ENCODE measurements at places on chromosomes 1 and 21. TPM values are rescaled to one million over a fixed set of nuclear protein-coding genes. Genes with fewer than 3 reads are reported as not detected.

The HMGCL gene
- total RNA-seq: 30.0 TPM

The SHE gene
- total RNA-seq: 79.3 TPM

The RGS4 gene
- 15.2 TPM for total RNA-seq

DNA sequence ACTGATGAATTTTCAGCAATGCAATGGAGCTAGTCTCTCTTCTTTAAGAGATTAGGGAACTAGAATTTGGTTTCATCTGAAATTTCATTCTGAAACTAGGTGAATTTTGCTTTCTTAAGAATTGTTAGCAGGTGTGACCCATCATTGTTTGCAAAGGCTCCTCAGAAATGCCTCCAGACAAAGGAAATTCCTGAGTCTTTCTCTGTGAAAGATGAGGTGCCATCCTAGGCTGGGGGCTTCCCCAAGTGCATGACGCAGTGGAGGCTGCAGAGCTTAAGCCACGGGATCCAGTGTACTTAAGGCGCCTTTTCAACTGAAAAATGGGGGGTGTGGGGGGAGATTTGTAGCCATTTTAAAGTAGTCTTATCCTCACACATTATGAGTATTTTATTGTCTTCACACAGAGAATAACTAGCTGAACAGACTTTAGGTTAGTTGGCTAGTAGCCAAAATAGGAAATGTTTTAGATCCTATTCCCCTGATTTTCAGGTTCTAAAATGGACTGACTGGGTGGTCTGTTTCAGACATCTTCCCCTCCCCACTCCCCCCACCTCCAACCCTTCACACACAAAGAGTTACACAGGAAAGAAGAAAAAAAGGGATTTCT lies 202.0 kb downstream of the NFIA start:
- H3K27ac ChIP-seq: peak overlapping the region; percentile 48
- peaks cover 49% of the 10 kb centered on the region for H3K4me1 ChIP-seq
- no peak for DNase-seq

The KRTAP7-1 gene
- not detected for total RNA-seq

- peaks cover 9% of the 10 kb centered on the region for H3K4me1 ChIP-seq
- no peak overlapping the region for H3K27ac ChIP-seq
- H3K36me3 ChIP-seq: peaks cover 7% of the 10 kb centered on the region
- H3K27me3 ChIP-seq: peaks cover 2% of the 10 kb centered on the region
- no peak overlapping the region for H3K4me3 ChIP-seq
Measured at GRCh38 chr1:205994346-205994745, 8.8 kb downstream of the RAB7B start.

- peaks cover 9% of the 10 kb centered on the region for H3K36me3 ChIP-seq
- no peak within 1 kb of the TSS for H3K27ac ChIP-seq
- H3K4me1 ChIP-seq: peaks cover 4% of the 10 kb centered on the region
- H3K4me3 ChIP-seq: no peak within 1 kb of the TSS
Measured at GRCh38 chr1:156816561-156817328, at the start of gene SH2D2A. TSS of gene SH2D2A (minus strand) at chr1:156816848. CDS start at chr1:156816708, 140 bp downstream.

DNA sequence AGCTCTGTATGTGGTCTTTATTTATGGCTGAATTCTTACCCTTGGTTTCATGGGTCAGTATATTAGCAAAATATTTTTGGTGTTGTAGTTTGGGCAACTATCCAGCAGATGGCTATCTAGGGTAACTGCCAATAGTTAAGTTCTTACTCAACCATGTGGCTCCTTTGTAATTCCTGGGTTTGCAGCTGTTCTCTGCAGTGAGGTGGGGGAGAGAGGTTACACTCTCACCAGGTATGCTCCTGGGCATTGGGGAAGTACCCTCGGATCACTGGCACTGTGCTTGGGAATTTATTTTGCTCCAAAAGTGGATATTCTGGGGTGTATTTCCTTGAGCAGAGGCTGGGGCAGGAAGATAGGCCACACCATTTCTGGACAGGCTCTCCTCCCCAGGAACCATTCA lies 436.7 kb upstream of the TMPRSS15 start:
- no peaks in the 10 kb centered on the region for H3K4me1 ChIP-seq
- no peak overlapping the region for H3K4me3 ChIP-seq
- no peak overlapping the region for H3K27ac ChIP-seq
- no peaks in the 10 kb centered on the region for H3K36me3 ChIP-seq

The C1QTNF12 gene
- 0.69 TPM for total RNA-seq

The ADCY10 gene
- total RNA-seq: 0.31 TPM

GRCh38 chr1:42747125-42747524 lies 7.1 kb upstream of the CLDN19 start:
- H3K27ac ChIP-seq: no peak overlapping the region
- H3K27me3 ChIP-seq: peaks cover 6% of the 10 kb centered on the region
- H3K4me3 ChIP-seq: no peak overlapping the region
- peaks cover 50% of the 10 kb centered on the region for H3K36me3 ChIP-seq

DNA sequence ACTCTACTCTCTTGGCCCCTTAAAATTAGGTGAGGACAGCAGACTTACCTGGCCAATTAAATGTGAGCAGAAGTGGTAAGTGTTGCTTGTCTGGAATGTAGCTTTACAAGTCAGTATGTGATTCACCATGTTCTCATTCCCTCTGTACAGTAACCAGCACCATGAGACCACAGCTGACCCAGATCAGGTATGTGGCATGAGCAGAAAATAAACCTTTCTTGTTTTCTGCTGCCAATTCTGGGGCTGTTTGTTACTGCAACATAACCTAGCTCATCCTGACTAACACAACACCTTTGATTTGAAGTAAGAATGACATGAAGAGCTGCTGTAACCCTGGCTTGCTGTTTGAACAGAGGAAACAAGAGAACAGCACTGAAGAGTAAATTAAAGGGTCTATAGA lies 24.9 kb downstream of the ITPKB start:
- no peak for DNase-seq
- peaks cover 32% of the 10 kb centered on the region for H3K36me3 ChIP-seq
- peaks cover 49% of the 10 kb centered on the region for H3K4me1 ChIP-seq
- no peak overlapping the region for H3K27ac ChIP-seq
- peaks cover 9% of the 10 kb centered on the region for H3K27me3 ChIP-seq

The GCSAML gene
- total RNA-seq: 0.23 TPM

GRCh38 chr1:240058049-240058448 lies 33.6 kb upstream of the FMN2 start:
- H3K36me3 ChIP-seq: no peaks in the 10 kb centered on the region
- DNase-seq: no peak
- H3K27ac ChIP-seq: no peak overlapping the region
- H3K4me1 ChIP-seq: no peaks in the 10 kb centered on the region
- no peak overlapping the region for H3K4me3 ChIP-seq
- H3K27me3 ChIP-seq: peaks cover 3% of the 10 kb centered on the region

The TNFAIP8L2 gene
- 1.6 TPM for total RNA-seq

DNA sequence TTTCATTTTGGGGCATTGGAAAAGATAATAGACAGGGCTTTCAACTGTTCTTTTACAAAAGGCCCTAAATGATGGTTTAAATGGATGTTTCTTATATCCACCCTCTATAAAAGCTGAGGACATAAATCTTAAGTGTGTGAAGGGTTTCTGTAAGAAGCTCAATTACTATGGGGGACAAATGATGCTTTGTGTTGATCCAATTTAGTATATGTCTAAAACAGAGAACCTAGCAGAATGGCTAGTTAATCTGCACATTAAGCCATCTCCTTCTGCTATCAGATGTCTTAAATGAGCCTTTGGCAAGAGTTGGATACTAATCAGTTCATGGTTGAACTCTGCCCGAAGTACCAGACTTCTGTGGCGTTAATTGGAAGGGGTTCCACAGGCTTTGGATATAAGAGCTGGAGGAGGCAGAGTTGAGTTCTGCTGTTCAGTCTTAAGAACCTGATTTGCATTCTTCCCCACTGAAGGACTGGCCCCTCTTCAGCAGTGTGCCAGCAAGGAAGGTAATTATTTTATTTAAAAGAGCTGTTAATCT lies 43.1 kb downstream of the PTGFRN start:
- no peaks in the 10 kb centered on the region for H3K27me3 ChIP-seq
- peaks cover 6% of the 10 kb centered on the region for H3K4me1 ChIP-seq
- no peak overlapping the region for H3K4me3 ChIP-seq

GRCh38 chr1:2840036-2840809 lies 38.7 kb upstream of the TTC34 start:
- H3K36me3 ChIP-seq: no peaks in the 10 kb centered on the region
- no peak overlapping the region for H3K27ac ChIP-seq
- peak; percentile 18 for DNase-seq
- H3K4me3 ChIP-seq: no peak overlapping the region
- peaks cover 1% of the 10 kb centered on the region for H3K27me3 ChIP-seq

The PPIAL4G gene
- 0.08 TPM for total RNA-seq

The OR10J1 gene
- total RNA-seq: not detected

DNA sequence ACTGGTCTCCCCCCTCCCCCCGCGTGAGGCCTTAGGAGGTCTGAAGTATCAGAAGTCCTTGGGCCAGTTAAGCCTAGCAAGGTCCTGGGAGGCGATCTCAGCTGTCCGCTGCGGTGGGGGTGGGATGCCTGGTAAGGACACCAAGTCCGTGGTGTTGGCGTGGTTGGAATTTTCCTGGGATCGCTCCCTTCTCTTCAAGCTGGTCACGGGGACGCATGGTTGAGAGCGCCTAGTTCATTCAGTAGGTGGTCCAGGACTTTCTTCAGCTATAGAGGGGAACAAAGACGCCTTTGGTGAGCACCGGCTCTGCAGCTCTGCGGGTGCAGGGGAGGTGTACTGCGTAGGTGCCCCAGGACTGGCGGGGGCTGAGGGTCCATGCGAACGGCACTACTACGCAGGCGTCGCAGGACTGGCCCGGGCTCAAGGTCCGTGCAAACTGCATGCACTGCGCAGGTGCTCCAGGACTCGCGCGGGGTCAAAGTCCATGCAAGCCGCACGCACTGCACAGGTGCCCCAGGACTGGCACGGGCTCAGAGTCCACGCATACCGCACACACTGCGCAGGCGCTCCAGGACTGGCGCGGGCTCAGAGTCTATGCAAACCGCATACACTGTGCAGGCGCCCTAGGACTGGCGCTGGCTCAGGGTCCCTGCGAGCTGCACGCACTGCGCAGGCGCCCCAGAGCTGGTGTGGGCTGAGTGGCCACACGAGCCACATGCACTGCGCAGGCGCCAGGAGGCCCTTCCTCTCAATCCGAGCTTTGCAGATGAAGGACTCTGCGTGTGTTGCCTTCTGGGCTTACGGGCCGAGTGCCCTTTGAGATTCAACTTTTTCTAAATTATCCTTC lies 36.6 kb upstream of the HMGN1 start:
- H3K36me3 ChIP-seq: peaks cover 19% of the 10 kb centered on the region
- H3K27me3 ChIP-seq: peaks cover 10% of the 10 kb centered on the region
- H3K27ac ChIP-seq: no peak overlapping the region

DNA sequence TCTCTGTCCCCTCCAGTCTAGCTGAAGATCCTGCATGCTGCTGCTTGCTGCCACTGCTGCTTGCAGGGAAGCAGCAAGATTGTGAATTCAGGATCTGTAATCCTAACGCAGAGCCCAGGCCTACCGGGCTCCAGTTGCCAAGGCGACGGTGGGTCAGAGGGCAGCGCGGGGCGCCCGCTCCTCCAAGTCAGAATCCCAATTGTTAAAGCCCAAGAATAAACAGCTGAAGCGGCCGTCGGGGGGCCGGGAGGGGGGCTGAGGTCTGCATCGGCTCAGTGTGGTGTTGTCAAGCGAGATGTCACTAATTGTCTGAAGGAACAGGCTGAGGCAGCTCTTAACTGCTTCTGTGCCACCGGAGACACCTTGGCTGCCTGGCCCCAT lies 36.8 kb downstream of the AHDC1 start:
- peaks cover 16% of the 10 kb centered on the region for H3K27me3 ChIP-seq
- no peak overlapping the region for H3K27ac ChIP-seq
- H3K4me1 ChIP-seq: peaks cover 57% of the 10 kb centered on the region
- no peak overlapping the region for H3K4me3 ChIP-seq
- no peak for DNase-seq
- peaks cover 5% of the 10 kb centered on the region for H3K36me3 ChIP-seq
